ENCODE measurements at places on chromosomes 5 and 9.

DNA sequence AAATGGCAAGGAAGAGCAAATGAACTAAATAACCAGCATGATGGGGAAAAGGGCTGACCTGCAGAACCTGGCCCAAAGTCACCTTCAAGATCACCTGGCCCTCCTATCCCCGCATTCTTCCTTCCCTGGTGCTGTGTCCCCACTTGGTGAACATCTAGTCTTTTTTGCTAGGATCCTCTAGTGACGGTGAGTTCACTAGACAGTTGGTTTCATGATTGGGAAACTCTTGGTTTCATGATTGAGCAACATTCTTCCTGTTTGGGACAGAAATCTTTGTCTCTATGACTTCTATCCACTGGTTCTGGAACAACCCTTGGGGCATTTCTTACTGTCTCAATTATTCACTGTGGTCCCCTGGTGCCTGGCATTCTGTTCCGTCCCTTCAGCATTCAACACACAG is 50.2 kb upstream of the DAB2IP start:
- no peak for DNase-seq

GRCh38 chr5:74822288-74822687 is 43.9 kb downstream of the FAM169A start:
- peak; percentile 38 for DNase-seq

DNA sequence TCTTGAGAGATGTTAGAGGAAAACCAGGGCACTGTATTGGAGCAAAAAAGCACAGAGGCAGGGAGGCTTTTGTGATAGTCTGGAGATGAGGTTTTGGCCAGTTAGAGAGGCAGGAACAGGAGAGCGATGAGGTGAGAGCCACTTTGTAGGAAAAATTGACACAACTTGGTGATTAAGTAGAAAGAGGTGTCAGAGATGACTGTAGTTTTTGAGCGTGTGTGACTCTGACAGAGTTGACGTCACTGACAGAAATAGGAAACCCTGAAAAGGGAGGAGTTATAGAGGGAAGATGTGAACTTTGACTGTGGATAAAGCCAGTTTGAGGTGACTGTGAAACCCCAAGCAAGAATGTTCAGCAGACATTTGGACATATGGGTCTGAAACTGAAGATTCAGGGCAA is 15.7 kb downstream of the NFX1 start:
- DNase-seq, result no peak

DNA sequence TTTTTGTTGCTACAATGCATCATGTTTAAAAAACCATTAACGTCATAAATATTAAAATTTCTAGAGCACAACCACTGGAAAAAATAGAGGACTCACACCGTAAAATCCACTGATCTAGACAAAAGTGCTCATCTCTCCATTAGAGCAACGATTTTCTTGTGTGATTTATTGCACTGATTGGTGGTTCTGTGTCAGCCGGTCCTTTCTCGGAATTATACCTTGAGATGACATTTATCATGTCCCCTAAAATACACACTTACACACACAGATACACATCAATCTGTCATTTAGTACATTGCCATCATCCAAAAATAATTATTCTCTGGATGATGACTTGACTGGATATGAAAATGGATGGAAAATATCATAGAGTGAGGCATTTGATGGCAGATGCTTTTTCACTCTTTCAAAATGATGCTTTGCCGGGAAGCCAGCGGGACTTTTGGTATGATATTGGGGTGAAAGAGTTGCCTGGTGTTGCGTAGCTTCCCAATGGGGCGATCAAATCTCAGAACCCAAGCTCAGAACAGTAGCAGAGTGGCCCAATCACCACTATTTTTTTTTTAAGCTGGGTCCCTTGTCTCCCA is 226.6 kb downstream of the GAS1 start:
- no peak for DNase-seq

DNA sequence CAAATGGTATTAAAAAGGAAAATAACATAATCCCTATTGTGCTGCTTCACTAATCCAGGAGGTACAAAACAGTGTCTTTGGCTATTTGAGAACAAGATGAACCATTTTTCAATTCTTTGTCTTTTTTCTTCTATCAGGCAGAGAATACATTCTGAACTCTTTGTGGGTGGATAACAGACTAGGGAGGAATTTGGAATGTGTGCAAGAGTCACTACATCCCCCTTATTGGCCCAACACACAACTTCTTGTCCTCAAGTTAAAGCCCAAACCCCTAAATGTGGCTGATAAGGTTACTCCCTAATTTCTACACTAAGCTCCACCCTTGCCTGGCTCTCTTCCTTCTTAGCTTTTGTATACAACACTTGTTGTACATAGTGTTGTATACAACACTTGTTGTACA is 342.7 kb upstream of the RFX3 start:
- no peak for DNase-seq

DNA sequence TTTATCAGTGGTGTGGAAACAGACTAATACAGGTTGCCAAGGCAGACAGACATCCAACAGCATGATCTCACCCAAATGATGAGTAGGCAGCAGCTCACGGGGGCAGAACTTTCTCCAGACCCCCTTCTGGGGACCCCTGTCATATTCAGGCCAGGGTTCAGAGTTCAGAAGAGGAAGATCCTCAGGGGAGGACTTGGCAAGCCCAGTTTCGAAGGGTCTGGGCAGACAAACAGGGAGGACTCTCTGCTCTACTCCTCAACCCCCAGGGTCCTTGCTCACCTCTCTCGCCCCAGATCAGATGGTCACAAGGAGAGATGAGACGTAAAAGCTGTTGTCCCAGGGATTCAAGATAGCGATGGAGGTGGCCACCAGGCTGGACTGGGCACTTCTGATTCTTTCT is 215.1 kb upstream of the MVB12B start:
- DNase-seq, result no peak

DNA sequence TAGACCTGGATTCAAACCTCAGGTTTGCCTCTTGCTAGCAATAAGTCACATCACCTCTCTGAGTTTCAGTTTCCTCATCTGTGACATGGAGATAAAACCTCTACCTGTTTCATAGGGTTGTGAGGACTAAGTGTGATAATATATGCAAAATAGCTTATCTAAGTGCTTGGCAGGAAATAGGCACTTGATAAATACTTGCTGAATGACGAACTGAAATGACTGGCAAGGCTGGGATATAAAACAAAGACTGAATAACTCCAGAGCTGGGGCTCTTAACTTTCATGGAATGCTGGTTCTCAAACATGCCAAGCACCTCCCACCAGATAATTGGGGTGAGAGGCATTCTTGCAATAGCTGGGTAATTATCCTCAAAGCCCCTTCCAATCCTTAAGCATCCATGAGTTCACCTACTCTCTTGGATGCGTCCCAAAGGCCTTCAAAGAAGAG is 87.6 kb downstream of the ADRB2 start:
- peak; percentile 99 for DNase-seq

DNA sequence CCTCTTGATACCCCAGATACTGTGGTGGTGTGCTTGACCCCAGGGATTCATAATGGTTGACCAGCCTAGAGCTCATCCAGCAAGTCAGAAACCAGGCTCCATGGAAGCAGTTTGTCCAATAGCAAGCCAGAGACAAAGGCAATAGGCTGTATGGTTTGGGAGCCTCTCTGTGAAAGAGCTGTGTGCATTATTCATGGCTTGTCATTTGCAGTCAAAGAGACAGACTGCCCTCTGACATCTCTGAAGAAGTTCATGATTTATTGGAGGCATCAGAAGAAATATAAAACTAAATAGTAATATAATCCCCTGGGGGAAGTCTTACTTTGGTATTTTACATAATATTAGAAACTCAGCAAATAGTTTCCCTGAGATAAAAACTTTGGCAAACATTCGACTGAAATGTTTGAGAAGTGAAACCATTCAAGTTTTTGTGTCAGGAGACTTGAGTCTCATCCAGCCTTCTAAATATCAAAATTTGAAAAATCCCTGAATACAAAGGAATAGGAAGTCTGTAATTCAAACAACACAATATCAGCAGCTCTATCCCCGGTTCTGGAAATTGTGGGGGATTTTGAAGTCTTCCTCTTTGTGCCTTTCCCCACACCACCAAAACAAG is 250.3 kb downstream of the ZSWIM6 start:
- DNase-seq, result no peak

DNA sequence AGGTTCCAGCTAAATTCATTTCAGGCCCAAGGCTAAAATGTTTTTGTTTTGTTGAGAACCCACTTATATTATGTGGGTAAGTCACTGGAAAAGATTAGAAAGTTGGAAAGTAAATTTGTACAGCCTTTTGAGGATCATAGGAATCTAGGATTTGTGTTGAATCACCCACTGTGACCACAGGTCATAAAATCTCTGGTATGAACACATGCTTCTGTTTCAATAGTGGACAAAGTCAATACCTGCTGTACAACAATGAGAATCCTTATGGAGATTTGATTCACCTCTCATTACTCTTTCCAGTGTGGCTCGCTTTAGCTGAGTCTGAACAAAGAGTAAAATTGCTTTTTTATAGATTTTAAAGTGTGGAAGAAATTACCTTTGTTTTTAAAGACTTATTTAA is 369.5 kb downstream of the TMEM167A start:
- peak; percentile 75 for DNase-seq

GRCh38 chr9:136058084-136058483 is 37.0 kb downstream of the NACC2 start:
- no peak for DNase-seq

- no peak for DNase-seq
Measured at GRCh38 chr5:105167092-105167491, 1604.5 kb upstream of the NUDT12 start.

DNA sequence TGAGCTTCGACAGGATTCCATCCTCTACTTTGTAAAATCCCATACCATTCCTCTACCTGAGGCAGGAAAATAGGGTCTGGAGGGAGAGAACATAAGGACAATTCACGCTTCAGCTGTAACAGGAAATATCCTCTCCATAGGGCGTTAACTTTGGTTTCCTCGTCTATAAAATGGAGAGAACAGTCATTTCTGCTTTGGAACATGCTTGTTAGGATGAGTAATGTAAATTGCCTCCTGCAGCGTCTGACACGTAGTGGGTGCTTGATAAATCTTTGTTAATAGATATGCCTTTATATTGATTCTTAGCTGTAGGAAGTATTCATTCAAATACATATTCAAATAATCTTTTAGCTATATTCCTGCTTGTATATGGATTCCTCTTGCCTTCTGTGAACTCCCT is 711 bp upstream of the SUB1 start:
- no peak for DNase-seq

DNA sequence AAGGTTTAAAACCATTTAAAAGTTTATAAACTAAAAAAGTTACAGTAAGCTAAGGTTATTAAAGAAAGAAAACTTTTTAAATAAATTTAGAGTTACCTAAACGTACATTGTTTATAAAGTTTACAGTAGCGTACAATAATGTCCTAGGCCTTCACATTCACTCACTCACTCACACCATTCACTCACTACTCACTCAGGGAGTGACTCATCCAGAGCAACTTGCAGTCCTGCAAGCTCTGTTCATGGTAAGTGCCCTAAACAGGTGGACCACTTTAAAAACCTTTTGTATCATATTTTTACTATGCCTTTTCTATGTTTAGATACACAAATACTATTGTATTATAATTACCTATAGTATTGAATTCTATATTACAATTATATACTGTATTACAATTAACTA is 190.8 kb upstream of the RASA1 start:
- DNase-seq, result peak; percentile 54

DNA sequence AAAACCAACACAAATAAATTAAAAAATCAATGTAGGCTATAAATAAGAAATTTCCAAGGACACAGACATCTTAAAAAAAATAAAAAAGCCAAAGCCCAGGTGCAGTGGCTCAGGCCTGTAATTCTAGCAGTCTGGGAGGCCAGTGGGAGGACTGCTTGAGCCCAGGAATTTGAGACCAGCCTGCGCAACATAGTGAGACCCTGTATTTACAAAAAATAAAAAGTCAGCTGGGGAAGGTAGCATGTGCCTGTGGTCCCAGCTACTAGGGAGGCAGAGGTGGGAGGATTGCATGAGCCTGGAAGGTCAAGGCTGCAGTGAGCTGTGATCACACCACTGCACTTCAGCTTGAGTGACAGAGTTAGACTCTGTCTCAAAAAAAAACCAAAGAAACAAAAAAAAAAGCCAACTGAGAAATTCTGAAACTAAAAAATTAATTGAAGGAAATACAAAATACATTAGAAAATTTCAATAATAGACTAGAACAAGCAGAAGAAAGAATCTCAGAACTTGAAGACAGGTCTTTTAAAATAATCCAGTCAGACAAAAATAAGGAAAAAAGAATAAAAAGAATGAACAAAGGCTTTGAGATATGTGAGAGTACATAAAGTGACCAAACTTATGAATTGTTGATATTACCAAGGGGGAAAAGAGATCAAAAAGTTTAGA is 149.5 kb upstream of the PANK3 start:
- no peak for DNase-seq

GRCh38 chr9:28073270-28073669 is 500.0 kb upstream of the C9orf72 start:
- peak; percentile 65 for DNase-seq

DNA sequence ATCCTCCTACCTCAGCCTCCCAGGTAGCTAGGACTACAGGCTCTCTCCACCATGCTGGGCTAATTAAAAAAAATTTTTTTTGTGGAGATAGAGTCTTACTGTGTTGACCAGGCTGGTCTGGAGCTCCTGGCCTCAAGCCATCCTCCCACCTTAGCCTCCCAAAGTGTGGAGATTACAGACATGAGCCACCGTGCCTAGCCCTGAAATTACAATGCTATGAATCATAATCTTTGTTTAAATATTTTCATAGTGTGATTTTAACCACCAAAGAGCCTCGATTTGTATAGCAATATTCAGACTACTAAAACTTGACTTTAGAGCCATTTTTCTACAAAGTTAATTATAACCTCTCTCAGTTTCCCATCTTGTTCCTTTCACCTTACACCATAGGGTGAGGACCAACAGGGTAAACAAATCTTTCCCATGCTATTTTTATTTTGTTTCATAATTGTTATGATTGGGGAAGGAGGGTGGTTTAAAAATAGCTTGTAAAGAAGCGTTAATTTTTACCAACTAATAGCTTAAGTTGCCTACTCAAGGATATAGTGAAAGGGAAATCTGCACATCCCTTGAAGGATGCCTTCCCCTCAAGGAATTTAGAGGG is 32.7 kb downstream of the UBE2D2 start:
- DNase-seq, result peak; percentile 72

GRCh38 chr5:72390836-72391235 is 70.7 kb downstream of the PTCD2 start:
- peak; percentile 64 for DNase-seq

DNA sequence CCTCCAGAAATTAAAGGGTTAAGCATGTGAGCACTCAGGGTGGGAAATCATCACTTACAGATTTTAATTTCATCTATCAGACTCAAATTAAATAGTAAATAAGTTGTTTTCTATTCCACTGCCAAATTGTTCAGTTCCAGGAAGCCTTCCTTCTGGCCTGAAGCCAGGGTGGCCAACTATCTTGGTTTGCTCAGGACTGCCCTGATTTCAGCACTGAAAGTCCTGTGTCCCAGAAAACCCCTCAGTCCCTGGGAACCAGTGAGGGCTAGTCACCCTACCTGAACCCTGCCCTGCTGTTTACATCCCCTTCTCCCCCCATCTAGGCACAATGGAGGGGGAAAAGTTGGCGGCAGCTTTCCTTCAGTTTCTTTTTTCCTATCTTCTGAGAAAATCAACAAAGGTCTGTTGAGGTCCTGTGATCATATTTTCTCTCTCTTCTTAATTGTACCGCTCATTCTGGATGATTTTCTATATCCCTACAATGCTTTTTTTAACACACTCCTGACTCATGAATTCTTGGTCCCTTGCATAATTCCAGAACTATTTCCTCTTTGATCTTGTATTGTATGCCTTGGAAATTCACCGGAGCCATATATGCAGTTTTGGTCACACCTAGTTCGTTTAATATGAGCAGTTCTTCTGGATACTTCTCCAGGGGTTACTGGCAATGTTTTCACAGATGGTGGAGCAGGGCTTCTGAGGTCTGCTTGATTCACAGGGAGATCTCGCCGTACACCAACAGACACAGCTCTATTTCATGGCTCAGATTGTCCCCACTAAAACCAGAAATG is 103.8 kb downstream of the MAP1B start:
- DNase-seq, result peak; percentile 85

All from kidney tubule cell (primary cell).